ENCODE measurements at places on chromosomes 5 and 9. TPM values are rescaled to one million over a fixed set of nuclear protein-coding genes. Genes with fewer than 3 reads are reported as not detected.

JAKMIP2 gene
- 1.0 TPM for polyA plus RNA-seq

NUTM2F gene
- not detected for polyA plus RNA-seq

C5orf52 gene
- not detected for polyA plus RNA-seq

AQP7 gene
- not detected for polyA plus RNA-seq

TMEM252 gene
- not detected for polyA plus RNA-seq

CYLC2 gene
- not detected for polyA plus RNA-seq

Data from B cell (primary cell).